Stimulated activated CD4-positive, alpha-beta T cell treated with anti-CD3 and anti-CD28 coated beads, Interleukin-12 subunit alpha, Interleukin-12 subunit beta, amount 100 ng/mL, for 48 hours (primary cell): ENCODE measurements at places on chromosomes 4 and X.
A peak's percentile ranks its signal among the peaks of the same experiment; 100 is the strongest.

DNA sequence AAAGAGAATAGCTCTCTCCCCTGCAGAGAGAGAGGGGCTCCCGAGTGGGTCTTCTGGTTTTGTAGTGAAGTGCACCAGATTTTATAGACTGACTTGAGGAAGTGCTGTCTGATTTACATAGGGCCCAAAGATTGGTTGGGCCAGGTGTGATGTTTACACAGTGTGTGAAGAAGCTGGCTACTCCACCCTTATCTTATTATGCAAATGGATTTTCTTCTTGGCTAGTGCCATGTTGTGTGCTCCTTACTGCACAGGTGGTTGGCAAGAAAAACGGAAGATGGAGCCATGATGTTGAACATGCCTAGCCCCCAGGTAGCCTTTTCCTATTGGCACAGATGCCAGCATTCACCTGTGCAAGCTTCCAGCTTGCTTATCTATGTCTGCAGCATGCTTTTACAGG, 112.4 kb upstream of the ARHGAP24 start:
- DNase-seq = no peak

GRCh38 chr4:2154215-2154740, 87.6 kb downstream of the HAUS3 start:
- no peak for DNase-seq

GRCh38 chr4:124483048-124483906, 229.3 kb downstream of the ANKRD50 start:
- DNase-seq = no peak

- no peak for DNase-seq
These were observed 644.6 kb downstream of the IL1RAPL1 start for GRCh38 chrX:29231800-29232199.

- peak; percentile 64 for DNase-seq
These were observed 123.6 kb upstream of the RBPJ start for GRCh38 chr4:26197018-26197779.

DNA sequence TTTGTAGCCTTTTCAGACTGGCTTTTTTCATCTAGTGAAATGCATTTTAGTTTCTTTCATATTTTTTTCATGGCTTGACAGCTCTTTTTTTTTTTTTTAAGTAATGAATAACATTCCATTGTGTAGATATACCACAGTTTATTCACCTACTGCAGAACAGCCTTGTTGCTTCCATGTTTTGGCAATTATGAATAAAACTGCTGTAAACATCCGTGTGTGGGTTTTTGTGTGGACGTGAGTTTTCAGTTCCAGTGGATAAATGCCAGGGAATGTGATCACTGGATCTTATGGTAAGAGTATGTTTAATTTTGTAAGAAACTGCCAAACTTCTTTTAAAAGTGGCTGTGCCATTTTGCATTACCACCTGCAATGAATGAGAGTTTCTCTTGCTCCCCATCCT, 160.8 kb downstream of the SOWAHB start:
- DNase-seq = no peak

DNA sequence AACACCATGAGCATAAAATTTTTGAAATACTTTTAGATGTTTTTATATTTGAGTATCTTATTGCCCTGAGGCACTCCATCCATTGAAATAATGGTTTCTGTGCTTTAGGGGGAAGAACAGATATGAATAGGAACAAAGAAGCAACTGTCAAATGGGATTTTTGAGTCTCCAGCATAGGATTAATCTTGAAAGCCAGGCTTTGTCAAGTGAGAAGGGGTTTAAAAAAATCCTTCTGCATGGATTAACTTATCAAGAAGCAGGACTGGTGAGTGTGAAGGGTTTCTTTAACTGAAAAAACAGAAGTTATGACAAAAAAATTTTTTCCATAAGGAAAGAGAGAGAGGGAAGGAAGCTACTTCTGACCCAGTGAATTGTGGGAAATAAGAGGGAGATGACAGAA, 7.6 kb upstream of the NUDT9 start:
- DNase-seq = no peak

DNA sequence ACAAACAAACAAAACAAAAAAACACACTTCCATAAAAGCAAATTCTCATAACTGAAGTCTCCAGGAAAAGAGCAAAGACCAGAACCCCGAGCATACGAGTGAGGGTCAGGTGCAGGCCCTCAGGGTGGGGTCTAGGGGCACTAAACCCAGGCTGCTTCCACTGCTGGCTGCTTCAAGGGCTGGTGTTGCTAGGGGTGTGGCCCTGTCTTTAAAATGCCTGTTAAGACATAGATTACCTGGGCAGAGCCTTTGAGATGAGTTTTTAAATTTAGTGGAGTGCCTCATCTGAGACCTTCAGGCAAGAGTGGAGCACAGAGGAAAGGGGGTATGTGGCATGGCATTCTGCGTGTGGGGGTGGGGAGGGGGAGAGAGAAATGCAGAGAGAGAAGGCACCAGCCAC, 87.0 kb downstream of the FHDC1 start:
- DNase-seq = no peak

- DNase-seq = no peak
These were observed 26.8 kb downstream of the SH3TC1 start for GRCh38 chr4:8225706-8226443.

- no peak for DNase-seq
These were observed 1.8 kb downstream of the MAOB start for GRCh38 chrX:43880425-43880824.

GRCh38 chrX:71606536-71607216, 11.6 kb downstream of the CXCR3 start:
- DNase-seq = no peak

DNA sequence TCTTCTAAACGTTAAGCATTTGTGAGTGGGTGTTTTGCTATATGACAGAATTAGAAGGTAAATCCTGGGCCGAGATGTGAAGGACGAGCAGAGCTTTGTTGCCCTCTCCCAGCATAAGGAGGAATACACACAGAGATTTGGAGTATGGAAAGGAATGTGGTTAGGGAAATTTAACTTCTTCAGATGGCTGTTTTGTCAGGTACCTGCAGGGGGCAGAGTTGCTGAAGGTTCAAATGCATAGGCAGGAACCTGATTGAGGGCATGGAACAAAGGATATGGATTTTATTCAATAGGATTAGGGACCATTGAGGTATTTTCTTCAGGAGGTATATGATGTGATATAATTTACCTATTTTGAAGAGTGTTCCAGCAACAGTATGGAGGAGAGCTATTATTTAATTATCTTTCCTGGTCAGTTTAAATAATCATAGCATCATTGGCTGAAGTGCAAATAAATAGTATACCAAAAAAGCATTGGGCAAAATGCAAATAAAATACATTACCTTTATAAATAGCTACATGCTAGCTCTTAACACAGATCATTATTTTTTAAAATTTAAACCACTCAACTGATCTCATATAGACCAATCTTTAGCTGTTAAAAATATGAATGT, 143.6 kb downstream of the SLIT2 start:
- peak; percentile 3 for DNase-seq

- DNase-seq = no peak
These were observed 119.8 kb downstream of the ZNF330 start for GRCh38 chr4:141340458-141340857.

- DNase-seq = no peak
These were observed 46.5 kb downstream of the RFC1 start for GRCh38 chr4:39319676-39320075.

GRCh38 chr4:38092701-38093100, 132.5 kb downstream of the PTTG2 start:
- DNase-seq = no peak

- DNase-seq = no peak
These were observed 5.0 kb upstream of the GPR174 start for GRCh38 chrX:79139446-79139845.

- no peak for DNase-seq
These were observed 13.3 kb downstream of the YIPF7 start for GRCh38 chr4:44638091-44638490.

GRCh38 chr4:102362922-102363432, 17.7 kb upstream of the SLC39A8 start:
- DNase-seq = no peak

GRCh38 chr4:109798866-109799265, 2.9 kb downstream of the CFI start:
- no peak for DNase-seq

DNA sequence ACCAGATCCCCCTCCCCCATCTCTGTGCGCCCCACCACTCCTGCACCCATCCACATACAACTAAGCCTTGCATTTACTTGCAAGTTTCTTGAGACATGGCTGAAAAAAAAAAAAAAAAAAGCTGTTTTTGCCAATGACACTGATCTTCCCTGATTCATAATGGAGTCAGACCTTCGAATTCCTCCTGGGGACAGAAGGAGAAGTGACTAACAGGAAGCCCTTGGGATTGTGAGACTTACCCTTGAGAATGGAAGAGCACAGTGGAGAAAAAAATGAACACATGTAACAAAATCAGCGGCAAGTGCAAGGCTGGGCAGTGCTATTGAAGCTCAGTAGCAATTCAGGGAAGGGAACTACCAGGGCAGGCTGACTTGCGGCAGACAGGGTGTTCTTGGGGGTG, 288.4 kb downstream of the BCOR start:
- DNase-seq = no peak

DNA sequence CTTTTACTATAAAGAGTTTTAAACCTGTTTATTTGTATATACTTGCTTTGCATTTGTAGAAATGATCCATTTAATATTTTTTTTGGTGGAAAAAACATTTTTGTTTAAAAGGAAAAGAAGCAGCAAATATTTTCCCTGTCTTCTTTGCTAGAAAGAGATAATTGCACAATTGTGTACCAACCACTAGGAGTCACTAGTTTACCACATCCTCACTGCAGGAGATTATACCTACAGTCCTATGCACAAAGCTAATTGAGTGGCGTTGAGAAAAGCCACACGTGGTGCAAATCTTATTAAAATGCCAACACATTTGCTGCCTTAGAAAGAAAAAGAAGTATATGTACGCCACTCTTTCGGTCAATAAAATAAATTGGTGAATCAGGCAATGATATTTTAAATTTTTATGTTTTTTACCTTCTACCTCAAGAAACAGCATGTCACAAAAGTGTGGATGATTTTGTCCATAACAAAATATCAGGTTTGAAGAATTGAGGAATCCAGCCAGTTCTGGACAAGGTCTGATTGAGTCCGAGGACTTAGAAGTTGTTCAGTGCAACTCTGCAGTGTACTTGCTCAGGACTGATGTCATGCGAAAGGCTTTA, 102.9 kb downstream of the GRXCR1 start:
- no peak for DNase-seq

DNA sequence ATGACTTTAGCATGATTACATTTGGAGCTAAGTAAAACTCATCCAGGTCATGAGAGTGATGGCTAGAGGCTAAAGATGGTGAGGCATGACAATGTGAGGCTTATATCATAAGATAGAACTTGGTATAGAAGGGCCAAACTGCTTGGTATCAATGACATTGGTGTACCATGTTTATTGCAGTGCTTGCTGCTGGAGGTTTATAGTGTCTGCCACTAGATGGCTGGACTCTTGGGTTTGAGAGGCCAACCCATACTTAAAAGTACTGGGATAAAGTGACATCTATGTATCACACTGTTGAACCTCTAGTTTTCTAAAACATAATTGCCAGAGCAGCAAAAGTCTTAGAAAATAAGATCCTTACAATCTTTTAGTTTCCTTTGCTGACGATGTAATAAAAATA, 83.0 kb upstream of the TACR3 start:
- no peak for DNase-seq

DNA sequence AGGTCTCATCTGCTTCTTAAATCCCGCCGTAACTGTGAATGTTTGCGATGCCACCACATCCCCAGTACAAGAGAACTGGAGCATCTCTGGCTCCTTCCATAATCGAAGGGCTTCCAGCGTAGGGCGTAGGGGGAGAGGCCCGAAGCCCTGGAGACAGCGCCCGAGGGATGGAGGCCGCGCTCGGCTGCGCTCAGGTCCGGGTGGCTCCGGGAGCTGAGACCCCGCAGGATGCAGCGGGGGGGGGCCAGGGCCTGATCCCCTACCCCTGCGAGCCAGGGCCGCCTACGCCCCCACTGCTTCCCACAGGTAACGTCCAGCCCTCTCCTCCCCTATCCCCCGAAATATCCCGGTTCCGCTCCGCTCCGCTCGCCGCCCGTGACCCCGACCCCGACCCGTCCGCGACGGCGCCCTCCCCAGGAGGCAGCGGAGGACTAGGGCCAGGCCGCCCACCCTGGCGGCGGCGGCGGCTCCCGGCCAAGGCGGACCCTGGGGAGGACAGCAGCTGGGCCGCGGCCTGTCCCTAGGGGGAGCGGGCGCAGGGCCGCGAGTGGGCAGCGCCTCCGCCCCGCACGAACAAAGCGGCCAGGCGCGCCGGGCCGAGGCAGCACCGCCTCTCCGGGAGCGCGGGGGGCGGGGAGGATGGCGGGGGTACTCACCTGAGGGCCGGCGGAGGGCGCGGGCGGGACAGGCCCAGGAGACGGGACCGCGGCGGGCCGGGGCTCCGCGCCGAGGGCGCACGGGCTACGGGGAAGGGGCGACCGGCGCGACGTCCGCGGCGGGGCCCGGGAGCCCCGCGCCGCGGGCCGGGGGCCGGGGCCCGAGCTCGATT, 723 bp downstream of the WDFY3 start:
- no peak for DNase-seq

DNA sequence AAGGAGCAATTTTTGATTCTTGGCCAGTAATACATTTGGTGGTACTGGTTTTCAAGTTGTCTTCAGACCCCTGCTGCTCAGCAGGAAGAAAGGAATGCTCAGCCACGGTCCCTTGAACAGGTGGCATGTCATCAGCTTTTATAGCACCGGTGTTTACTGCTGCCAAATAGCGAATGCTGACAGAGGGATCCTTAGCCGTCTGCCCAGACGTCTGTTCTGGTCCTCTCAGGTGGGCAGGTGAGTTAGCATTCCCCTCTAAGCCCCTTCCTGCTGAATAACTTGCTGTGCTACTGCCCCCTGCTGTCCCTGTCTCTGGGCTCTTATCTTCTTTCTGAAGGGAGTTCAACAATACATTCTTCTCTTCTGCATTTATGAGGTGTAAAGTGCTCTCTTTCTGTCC, 28.4 kb downstream of the BOD1L1 start:
- no peak for DNase-seq

DNA sequence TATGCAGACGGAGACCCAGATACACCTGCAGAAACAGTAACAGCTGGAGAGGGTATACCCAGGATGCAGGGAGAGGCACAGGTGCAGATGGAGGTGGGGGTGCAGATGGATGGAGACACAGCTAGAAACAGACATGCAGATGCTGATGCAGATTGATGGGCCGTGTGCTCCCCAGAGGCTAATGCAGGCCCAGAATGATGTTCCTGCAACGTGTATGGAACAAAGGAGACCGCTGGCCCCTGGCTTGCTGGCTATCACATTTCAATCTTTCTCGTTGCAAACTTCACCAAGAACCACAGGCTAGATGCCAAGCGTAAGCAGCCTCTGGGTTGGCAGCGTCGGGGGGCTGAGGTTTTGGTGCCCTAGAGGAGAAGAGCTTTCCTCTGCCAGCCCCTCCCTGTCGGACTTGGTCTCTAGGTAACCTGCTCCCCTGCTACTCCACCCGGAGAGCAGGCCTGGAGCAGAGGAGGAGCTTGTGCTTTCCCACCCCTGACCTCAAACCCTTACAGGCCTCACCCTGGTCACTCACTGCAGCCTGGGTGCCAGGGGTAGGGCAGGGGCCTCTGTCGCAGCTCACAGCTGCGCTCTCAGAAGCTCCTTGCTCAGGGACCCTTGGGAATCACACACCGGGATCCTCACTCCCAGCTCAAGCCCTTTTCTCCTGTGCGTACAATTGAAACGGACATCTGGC, 69.0 kb upstream of the PSAPL1 start:
- no peak for DNase-seq
